Adipocyte (in vitro differentiated cells): ENCODE measurements at places on chromosomes 2 and 18.

DNA sequence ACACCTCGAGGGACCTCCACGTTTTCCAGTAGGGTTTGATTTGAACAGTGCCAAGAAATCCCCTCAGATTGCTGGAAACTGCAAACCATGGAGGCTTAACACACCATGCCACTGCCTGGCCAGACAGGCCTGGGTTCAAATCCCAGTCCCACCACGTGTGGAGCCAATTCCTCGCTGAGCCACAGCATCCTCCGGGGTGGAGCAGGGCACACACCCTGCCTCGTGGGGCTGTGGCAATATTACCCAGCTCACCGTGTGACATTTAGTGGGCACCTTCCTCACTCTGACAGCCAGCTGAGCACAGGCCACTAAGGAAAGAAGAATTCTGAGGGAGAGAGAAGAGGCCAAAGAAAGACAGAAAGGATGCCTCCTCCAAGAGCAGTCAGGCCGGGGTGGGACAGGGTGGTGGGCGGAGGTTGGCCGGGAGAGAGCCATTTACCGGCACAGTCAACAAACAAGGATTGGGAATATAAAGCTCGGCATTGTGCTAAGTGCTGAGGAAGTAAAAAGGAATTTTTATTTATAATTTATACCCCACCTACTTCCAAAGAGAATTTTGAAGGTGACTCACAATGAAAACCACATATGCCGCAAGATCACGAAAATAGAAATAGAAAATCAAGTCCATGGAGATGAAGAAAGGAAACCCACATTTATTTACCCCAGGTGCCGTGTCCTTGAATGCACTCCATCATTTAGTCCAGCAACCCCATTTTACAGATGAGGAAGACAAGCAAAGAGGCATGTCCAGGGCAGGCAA is 111.5 kb downstream of the MCFD2 start:
- peak; percentile 62 for DNase-seq

DNA sequence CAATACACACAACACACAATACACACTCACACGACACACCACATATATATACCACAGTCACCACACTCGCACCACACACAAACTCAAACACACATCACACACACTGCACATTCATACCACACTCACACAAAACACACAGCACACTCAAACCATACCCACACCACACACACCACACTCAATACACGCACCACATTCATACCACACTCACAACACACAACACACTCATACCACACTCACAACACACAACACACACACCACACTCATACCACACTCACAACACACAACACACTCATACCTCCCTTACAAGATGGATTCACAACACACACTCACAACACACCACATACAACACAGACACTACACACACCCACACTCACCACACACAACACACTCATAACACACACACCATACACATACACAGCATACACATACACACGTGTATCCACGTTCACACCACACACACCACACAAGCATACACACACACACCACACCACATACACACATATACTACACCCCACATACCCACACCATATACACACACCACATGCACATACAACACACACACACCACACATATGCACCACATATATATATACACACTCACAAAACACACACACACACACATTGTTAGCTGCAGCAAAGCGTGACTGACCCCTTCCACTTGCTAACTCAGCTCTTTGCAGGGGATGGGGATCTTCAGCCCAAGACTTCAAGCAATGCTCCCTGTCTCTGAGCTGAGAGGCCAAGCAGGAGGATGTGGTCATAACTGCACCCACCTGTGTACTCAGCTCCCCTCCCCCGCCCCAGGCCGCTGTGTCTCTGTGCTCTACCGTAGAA is 59.0 kb downstream of the SDC1 start:
- DNase-seq = no peak

- no peak for DNase-seq
Measured at GRCh38 chr2:186639939-186640338, 50.1 kb downstream of the ITGAV start.

DNA sequence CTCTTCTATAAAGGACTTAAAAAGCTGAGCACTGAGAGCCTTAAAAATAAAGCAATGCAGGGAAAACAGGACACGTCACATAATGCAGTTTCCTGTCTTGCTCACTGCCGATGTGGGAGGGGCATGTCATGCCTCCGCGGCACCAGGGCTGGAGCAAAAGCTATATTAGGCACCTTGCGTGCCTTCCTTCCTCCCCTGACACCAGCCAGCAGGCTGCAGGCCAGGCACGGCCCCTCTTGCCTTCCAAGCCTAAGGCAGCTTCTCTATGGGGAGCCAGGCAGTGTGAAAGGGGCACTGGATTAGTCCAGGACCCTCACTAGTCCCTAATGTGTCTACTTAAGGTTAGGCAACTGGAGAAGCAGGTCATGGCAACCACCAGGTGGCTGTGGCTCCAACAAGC is 26.3 kb downstream of the MRPL35 start:
- no peak for DNase-seq

GRCh38 chr2:121419081-121419699 is 111.5 kb upstream of the RNU4ATAC start:
- DNase-seq = no peak

GRCh38 chr2:109105113-109105512 is 23.9 kb upstream of the SH3RF3 start:
- DNase-seq = no peak

DNA sequence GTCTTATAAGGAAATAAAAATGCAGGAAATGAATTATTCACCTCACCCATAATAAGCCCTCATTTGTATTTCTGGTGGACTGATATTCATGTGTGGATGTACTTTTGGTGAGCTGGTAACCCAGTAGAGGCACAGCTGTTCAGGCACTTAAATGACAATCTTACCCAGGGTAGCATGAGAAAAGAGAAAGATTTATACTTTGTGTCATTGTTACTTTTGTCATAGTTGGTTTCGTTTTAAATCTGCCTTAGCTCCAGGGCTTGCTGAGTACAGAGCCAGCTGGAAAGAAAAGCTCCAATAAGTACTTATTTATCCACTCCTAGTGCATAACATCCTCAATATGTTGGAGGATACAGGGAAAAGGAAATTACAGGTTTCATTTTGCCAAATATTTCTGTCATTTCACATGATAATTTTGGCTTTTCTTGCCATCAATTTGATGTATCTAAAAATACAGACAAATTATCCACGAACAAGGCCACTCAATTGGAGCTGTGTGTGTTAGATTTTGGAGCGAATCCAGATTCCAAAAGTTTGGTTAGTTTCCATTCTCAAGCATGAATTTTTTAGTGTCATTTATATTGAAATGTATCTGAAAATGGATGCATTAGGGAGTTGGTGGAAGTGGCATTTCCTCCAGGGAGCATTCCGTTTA is 1276.1 kb upstream of the FAM98A start:
- no peak for DNase-seq

DNA sequence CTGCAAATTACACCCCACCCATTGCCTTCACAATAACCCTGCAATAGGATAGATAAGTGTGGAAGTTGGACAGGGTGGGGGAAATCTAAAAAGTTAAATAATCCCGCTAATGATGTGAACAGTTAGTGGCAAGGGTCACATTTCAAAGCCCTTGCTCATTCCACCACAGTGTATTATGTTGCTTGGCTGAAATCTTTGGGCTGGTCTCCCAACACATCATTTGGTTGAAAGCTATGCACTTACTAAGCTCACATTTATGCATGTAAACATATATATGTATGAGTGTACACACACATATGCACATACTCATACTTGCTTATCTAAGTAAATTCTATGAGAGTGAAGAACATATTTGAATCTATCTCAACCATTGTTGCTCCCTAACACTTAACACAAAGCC is 197.8 kb downstream of the RDH14 start:
- peak; percentile 54 for DNase-seq

GRCh38 chr2:234842753-234843152 is 109.1 kb upstream of the SH3BP4 start:
- no peak for DNase-seq

GRCh38 chr2:127255146-127255545 is 35.0 kb upstream of the CYP27C1 start:
- DNase-seq = no peak

- peak; percentile 56 for DNase-seq
Measured at GRCh38 chr2:64797881-64798575, 144.3 kb upstream of the SERTAD2 start.

- DNase-seq = no peak
Measured at GRCh38 chr18:56393870-56394269, 244.5 kb downstream of the TXNL1 start.

GRCh38 chr2:158291544-158292180 is 164.9 kb downstream of the CCDC148 start:
- peak; percentile 69 for DNase-seq
